ENCODE measurements at places on chromosomes 12 and 14.

DNA sequence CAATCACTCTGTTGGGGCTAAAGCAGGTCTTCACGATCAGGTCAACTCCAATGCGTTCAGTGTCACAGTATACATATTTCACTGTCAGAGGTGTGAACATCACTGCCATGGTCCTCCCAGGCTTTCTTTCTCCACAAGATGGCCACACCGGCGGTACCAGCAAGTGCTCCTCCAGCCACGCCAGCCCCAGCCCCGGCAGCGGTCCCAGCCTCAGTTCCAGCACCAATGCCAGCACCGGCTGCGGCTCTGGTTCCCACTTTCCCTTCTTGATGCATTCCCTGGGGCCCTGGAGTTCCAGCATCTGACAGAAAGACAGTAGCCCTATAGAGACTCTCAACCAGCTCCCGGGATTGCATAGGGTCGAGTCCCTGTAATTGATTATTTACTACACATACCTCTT, 10.9 kb upstream of the KCNA5 start:
- no peak for DNase-seq

DNA sequence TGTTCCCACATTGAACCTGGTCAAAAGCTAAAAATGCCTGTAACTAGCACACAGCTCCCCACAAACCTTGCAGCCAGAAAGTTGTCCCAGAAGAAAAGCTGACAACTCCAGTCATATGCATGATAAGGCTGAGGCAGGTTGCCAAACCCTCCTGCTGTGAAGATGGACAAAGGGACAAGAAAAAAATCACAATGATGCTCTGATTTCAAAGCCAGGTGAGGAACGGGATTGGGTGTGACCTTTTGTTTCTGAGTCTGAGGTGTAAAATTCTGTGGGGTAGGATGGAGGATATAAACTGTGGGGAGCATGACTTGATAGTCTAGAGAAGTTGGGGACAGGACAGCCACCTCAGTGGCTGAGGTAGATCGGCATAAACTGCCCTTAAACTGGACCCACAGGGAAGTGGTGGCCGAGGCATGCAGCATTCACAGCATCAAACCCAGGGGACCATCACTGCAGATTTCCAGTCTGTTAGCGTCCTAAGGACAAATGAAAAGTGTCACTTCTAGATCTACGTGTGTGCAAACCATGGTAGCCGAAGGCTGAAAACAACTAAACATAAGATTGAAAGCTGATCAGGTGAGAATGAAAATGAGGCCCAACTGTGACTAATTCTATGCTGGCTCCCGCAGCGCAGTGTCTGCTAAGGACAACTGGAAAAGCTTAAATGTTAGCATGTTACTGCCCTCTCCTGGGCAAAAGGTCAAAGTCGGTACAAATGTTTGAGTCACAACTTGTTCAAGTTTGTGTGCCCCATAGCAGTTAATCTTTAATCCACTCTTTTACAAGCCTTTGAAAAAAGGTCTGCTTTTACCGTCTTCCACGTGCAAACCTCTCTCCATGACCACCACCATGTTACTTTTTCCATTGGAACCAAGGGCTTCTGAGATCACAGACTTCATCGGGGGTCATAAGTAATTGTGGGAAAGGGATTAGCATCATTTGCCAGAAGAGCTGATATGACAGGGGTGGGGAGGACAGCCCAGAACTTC, 39.8 kb downstream of the GRIN2B start:
- peak; percentile 99 for DNase-seq

DNA sequence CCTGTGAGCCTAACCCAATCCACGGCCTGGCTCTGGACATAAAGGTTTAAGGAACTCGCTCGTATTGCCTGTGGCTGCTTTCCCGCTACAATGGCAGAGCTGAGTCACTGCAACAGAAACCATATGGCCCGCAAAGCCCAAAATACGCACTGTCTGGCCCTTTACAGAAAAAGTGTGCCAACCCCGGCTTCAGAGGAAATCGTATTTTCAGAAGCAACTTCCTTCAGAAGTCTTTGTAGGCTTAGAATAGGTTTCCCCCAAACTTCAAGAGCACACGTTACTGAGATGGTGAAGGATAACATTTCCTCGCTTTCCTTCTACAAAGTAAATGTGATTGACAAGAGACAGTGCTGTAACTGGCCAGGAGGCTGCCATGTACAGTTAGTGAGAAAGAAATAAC, 34.8 kb upstream of the TESC start:
- DNase-seq = no peak

GRCh38 chr14:50920482-50921230, 23.6 kb downstream of the PYGL start:
- DNase-seq = no peak

DNA sequence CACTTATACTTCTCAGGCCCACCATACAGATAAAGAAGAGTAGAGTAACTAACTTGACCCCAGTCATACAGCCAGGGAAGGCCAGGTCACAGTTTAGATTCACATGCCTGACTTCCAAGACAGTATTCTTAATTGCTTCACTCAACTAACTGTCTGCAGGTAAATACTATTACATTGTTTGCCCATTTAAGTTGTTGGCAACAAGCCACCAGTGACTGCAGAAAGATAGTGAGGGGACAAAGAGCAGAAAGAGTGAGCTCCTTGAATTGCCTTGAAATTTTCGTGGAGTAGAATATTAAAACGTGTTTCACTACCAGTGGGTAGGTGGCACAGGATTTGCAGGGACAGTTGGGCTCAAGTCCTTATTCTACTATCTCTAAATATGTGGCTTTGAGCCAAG, 146.3 kb upstream of the RMST start:
- DNase-seq = no peak

DNA sequence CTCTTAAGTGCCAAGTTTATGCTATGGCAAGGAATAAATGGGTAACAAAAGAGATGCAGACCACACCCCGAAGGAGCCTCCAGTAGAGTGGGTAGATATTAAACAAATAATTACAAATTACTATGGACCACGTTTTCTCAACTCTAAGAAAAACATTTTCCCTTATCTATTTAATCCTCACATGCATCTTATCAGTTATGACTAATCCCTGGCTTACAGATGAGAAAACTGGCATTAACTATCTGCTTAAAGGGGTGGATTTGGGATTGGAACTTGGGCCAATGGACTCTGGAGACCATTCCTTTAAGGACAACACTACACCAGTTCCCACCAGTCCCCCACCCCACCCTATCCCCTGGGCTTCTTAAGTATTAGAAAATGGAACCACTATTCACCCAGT, 26.3 kb downstream of the PPM1H start:
- DNase-seq = no peak
